ENCODE measurements at places on chromosomes 2 and 18.
A peak's percentile ranks its signal among the peaks of the same experiment; 100 is the strongest.

GRCh38 chr18:23032030-23032582 is 99.0 kb downstream of the RBBP8 start:
- DNase-seq, result peak; percentile 80

DNA sequence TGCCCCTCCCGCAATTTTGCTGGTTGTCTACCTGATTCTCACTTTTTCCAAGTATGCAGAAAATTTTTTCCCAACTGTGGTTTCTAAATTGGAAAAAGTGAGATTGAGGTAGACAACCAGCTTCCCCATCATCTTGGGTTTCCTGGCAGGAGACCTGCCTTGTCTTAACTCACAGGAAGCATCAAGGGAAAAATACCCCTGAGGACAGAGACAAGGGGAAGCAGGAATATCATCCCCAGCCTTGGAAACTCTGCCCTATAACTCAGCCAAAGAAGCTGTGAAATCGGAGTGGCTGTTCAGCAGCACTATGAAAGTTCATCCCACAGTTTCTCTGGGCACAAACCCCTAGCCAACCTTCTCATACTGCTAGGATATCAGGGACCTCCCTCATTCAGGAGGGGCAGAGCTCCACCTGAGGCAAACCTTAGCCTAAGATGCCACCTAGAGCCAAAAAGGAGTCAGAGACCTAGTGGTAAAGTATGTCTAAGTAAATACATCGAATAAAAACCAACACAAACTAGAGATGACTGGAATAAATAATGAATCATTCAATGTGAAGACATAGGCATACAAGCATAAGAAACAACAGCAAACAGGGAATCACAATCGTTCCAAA is 68.2 kb downstream of the ZSWIM2 start:
- DNase-seq, result peak; percentile 60

DNA sequence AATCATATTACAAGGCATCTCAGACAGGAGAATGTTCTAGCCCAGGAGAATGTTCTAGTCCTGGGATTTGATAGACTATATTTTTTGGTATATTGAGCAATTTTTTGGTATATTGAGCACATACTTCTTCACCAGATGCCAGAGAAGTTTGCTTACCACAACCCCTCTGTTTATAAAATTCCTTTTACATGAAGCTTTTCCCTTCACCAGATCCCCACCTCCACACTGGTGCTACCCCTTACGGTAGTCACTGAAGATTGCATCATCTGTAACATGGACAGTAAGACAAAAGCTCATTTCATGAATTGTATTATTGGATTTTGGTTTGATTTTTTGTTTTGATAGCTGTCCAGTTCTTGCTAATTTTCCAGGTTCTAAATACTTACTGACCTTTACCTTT is 7.2 kb upstream of the HNMT start:
- peak; percentile 57 for DNase-seq

- DNase-seq, result peak; percentile 3
Measured at GRCh38 chr2:90207454-90208058, 1516.1 kb downstream of the RPIA start.

GRCh38 chr2:185012643-185013042 is 414.3 kb downstream of the ZNF804A start:
- DNase-seq, result no peak

DNA sequence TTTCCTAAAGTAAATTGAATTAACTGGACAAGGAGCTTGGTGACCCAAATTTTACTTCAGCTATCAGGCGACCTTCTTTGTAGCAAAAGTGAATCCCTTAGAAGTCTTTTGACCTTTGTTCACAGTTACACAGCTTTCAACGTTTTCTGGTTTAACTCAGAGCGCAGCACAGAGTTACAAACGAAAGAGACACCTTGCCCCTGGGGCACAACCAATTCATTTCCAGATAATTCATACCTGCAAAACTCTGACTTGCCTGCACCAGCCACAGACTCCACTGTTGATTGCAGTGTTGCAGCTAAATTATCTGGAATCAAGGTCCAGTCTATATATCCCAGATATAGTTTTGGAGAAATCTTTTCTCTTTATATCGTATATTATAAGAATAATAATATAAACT is 358.6 kb upstream of the VWC2L start:
- DNase-seq, result no peak

- DNase-seq, result no peak
Measured at GRCh38 chr2:134070281-134070741, 183.6 kb upstream of the MGAT5 start.

GRCh38 chr2:83055376-83056010 is 1403.6 kb downstream of the SUCLG1 start:
- peak; percentile 84 for DNase-seq

DNA sequence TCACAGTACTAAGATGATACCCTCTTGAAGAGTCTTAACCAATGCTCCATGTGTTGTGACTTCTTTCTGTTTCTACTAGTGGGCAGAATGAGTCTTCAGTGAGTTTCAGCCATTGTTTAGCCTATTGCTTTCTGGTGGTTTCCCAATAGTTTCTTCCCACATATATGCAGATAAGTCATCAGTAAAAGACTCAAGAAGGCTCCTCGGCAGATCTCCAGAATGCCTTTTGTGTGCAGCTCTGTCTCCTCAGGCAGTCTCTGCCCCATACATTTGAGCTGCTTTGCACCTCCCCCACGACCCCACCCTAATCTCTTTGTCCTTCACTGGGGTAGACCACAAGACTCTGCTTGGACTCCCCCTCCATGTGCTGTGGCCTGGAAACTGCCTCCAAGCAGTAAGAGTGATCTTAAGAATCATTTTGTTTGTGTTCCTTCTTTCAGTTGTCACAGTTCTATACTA is 71.6 kb upstream of the CHRNA1 start:
- peak; percentile 84 for DNase-seq

- DNase-seq, result no peak
Measured at GRCh38 chr2:143717053-143717452, 587.8 kb downstream of the ARHGAP15 start.

DNA sequence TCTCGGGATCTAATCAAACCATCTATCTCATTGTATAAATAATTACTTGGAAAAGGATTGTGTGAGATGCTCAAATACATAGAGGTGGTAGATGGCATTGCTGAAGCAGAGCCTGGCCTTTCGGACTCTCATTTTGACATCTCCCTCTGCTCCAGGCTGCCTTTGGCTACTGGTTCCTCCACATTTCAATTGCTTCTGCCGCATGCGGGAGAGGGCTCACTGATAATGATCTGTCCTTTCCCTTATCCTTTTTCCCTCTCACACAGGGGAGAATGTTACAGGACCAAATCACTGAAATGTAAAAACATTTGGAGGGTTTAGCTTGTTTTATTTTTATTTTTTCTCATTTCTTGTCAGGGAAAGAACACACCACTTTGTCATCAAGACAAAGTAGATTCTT is 380.6 kb upstream of the UBE2E3 start:
- DNase-seq, result no peak
